AG08396 (cell line): ENCODE measurements at places on chromosomes 6 and 20.
A peak's percentile ranks its signal among the peaks of the same experiment; 100 is the strongest.

GRCh38 chr20:63317061-63317460, 24.1 kb downstream of the COL20A1 start:
- DNase-seq: no peak

DNA sequence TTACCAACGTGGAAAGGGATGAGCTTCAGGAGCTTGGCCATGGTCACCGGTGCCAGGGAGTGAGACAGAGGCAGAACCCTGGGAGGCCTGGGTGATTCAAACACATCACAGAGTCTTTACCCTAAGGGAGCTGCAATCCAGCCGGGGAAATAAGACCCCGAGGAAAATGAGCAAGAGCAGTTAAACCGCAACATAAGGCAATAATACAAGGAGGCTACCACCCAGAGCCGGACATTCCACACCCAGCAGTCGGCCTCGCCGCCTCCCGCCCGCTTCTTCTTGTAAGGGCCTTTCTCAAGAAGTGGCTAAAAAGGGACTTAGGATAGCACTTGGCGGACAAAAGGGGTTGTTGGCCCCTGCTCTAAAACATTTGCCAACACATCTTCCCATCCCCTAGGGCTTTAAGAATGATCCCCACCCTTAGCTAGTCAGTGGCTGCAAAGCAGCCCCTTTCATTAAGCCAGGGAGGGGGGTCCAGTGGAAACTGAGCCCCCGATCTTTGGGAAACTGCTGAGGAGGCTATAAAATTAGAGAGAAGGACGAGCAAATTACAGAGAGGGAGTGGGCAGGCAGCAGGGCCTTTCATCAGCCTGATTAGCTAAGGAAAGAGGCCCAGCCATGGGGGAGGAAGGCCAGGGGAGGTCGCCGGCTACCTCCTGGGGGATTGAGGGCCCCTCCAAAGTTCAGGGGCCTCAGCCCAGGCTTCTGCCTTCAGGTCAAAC, 34.3 kb downstream of the SNX5 start:
- DNase-seq: no peak

DNA sequence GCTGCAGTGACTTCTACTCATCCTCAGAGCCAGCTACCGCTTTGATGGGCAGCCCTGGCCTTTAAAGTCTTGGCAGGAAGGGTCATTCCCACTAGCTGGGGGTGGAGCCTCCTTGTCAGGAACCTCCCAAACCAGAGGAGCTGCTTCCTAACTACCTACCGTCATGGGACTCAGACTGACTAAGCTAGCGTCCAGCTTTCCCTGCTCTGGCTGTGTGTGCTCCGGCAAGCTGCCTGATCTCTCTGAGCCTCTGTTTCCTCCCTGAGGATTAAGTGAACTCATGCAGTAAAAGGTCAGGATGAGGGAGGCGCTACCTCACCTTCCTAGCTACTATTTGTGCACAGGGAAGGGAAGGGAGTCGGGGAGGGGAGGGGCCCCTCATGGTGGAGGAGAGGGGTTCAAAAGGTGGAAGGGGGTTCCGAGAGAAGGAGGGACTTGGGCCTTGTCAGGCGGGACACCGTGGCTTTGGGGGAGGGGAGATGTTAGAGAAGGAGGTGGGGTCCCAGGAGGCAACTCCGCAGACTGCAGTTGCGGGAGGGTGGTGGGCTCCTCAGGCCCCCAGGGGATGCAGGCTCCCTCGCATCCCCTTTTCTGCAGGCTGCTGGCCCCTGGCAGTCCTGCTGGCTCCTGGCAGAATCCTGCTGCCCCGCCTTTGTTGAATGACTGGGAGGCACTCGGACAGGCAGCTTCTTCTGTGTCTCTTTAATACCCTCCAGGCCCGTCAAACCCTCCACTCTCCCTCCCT, 9.8 kb downstream of the DUSP15 start:
- peak; percentile 60 for DNase-seq

DNA sequence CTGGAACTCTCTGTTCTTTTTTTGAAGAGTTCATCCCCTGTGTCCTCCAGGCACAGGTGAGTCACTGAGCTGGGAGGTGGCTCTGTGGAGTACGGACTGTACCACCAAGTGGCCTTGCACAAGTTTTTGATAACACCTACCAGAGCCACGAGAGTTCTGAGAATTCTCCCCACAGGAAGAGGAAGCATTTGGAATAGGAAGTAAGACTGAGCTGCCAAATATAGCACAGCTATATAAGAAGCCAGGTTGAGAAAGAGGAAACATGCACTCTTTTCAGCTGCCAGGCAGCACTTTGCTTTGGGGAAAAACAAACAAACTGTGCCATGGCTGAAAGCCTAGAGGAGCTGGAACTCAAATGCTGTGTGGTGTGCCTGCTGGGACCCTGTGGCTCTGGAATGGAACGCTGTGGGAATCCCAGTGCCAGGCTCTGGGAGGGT, 70.8 kb upstream of the RIPOR2 start:
- no peak for DNase-seq

GRCh38 chr6:150765067-150765764, 100.3 kb upstream of the MTHFD1L start:
- DNase-seq: no peak

DNA sequence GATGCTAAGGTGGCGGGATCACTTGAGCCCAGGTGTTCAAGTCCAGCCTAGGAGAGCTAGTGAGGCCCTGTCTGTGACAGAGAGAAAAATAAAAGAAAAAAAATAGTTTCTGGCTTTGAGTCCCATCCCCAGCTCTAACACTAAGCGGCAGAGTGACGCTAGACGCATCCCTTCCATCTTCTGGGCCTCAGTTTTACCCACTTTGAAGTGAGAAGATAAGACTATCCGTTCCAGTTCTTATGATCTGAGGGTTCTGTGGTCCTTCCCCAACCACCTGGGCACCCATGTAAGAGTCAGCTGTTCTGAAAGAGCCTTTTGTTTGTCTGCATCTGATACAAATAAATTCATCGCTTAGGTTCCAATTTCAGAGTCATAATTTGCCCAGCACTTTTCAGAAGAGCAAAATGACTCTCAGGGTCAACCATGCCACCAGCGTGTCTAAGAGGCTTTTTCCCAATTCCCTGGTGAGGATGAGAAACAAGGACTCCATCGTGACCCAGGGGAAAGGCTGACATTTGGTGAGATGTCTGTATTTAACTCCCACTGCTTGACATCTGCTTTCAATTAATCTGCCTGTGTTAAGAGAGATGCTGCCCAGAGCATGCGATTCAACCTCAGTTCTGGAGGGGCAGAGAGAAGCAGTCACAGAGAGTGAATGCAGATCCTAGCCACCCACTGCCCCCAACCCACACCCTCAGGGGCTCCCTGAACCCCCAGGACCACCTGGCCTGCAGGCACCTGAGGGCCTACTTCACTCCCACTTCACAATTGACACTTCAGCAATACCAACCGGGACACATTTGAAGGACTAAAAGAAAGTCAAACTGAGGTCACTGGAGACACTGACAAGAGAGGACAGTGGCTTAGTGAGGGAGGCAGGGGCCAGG, 131.6 kb upstream of the TOP1 start:
- DNase-seq: peak; percentile 61

DNA sequence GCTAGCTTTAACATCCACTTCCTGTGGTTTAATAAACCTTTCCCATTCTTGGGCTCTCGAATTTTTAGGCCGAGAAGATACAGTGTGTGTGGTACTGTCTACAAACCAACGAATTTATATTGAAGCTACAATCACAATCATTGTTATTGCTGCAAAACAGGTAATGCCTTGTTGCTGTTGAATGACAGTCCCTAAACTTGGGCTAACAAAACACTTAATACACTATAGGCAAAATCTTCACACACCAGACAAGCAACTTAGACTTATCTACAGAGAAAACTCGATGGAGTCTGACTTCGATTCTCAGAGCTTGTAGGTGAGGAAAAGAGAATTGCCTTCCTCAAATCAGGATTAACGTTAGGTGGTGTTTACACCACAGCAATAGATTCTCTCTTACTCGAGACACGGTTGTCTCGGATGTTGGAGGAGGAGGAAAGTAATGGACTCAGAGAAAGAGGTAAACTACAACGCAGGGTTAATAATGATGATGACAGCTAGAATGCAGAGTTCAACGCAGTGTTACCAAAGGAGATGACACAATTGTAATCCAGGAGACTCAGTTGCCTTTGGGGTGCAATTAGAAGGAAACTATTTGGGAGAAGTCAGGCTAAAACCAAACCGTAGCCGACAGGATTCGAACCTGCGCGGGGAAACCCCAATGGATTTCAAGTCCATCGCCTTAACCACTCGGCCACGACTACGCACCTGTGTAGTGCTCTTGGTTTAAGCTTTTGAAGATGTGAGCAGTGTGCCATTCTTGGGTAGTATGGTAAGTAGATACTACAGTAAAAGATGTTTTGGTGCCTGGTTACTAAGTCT, 32.5 kb upstream of the ZNF184 start:
- DNase-seq: peak; percentile 47

DNA sequence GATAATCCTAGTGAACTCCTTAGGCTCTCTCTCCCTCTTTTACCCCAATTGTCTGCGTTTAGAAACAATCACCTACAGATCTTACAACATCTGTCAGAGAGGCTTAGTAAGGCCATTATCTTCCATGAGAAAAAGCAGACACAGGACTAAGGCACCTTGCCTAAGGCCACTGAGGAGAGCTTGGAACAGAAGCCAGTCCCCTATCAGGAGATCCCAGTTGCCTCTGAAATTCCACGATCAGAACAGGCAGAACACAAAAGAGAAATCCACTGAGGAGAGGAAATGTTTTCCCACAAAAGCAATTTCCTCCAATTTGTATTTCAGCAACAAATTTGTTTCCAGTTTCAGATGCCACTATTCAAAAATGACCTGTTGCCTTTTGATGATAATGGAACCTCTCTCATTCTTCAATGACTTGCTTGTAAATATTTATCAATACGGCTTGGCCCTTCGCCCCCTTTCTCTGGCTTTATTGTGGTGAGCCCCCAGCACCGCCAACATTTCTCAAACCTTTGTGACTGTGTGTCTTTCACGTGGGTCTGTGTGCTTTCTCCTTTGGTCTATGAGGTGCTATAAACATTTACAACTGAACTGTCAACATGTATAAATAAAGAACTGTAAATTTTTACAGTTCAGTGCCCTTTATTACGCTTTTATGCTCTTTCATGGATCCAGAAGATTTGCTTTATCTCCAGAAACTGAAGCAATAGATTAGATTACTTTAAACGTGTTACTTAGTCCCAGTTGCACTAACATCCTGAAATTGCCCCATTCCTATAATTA, 187.8 kb upstream of the PHACTR1 start:
- DNase-seq: no peak

- no peak for DNase-seq
These were observed 2.7 kb downstream of the FOXC1 start for GRCh38 chr6:1612299-1612973.

- DNase-seq: peak; percentile 49
These were observed 44.7 kb downstream of the NCOA3 start for GRCh38 chr20:47546184-47547033.

- no peak for DNase-seq
These were observed 3.0 kb downstream of the TRIM10 start for GRCh38 chr6:30157999-30158398.

DNA sequence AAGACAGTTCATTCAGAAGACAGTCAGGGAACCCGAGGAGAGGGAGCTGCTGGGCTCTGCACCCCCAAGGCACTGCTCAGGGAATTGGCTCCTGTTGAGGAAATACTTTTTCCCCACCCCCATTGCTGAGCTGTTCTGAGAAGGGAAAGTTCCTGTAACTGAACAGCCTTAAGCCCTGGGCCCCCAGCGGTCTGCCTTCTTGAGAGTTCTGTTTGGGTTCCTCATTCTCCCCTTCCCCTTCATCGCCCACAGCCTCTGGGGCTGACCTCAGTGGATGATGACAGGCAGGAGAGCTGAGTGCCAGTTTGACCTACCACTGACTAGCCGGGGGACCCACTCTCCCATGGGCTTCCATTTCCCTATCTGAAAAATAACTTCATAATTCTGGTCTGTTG, 10.7 kb downstream of the HCK start:
- DNase-seq: no peak

DNA sequence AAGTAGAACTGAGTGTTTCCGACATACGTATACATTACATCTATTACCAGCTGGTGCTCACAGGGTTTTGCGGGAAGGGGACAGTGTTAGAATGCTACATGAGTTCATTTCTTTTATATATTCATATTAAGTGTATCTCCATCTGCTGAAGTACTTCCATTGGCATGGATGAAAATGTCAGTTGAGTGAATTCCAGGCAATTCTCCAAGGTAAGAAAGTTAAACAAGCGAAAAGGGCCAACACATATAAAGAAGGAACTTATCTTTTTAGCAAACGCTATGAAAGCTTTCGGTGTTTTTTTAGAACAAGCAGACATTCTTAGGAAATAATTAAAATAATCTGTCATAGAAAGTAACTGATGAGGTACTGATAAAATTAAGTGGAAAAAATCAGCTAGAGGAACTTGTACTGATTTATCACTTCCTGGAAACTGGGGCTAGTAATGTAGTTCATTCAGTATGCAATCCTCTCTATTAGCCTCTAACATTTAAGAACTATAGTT, 34.6 kb downstream of the RNF146 start:
- DNase-seq: no peak

DNA sequence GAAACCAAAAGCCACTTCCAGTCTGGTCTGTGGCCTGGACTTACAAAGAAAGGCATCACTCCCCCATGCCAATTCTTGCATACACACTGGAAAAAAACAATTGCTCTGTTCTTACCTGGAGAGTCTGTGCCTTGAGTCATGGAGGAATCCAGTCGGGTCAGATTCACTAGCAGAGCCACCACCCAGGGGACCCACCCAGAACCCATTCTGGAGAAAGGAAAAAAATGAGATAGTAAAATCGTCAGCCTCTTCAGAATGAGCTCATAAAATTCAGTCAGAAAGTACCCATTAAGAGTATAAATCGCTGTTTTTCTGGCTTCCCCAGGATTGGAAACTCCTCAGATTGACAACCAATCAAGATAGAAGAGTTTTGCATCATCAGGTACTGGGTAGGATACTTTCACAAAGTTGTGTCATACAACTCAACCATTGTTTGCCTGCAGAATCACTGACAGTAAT, at the start of gene HLA-DOB:
TSS of gene HLA-DOB (minus strand) at position 257 of the 459 bp plus-strand sequence. CDS start at position 206, 51 bp downstream.
- no peak for DNase-seq

GRCh38 chr20:63955281-63955826, 862 bp downstream of the UCKL1 start:
- peak; percentile 64 for DNase-seq

GRCh38 chr6:15403094-15403755, 157.4 kb downstream of the JARID2 start:
- DNase-seq: no peak

DNA sequence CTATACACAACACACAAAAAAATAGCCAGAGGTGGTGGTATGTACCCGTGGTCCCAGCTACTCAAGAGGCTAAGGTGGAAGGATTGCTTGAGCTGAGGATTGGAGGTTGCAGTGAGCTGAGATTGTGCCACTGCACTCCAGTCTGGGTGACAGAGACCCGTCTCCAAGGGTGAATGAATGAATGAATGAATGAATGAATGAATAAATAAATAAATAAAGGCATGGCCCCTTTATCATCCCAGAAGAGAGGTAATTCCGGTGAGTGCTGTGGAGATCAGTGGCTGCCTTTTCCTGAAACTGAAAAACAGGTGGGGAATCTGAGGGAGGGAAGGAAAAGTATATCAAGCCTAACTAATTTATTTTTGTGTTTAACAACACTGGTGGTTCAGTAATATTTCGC, 90.0 kb downstream of the JARID2 start:
- DNase-seq: no peak

- DNase-seq: no peak
These were observed 124.5 kb upstream of the TENT5A start for GRCh38 chr6:81876971-81877370.
